GM23338 (cell line): ENCODE measurements at places on chromosomes 12 and 14. TPM values are rescaled to one million over a fixed set of nuclear protein-coding genes. Genes with fewer than 3 reads are reported as not detected.

Gene TFCP2
- polyA plus RNA-seq = 14.3 and 15.2 TPM in 2 replicates

Gene AACS
- polyA plus RNA-seq = 31.1 and 33.0 TPM in 2 replicates

Gene HOXC12
- polyA plus RNA-seq = not detected in 2 replicates

Gene PFDN5
- polyA plus RNA-seq = 567 and 586 TPM in 2 replicates

Gene CEBPE
- not detected in 2 replicates for polyA plus RNA-seq

Gene TNFRSF1A
- polyA plus RNA-seq = 24.3 and 28.5 TPM in 2 replicates

Gene PLEK2
- 0.61 and 2.2 TPM in 2 replicates for polyA plus RNA-seq

Gene RNF31
- 84.1 and 87.4 TPM in 2 replicates for polyA plus RNA-seq

Gene NTS
- 27.9 and 30.8 TPM in 2 replicates for polyA plus RNA-seq
